Suprapubic skin (tissue), 4 donors: ENCODE measurements at places on chromosomes 3 and 15. TPM values are rescaled to one million over a fixed set of nuclear protein-coding genes. Genes with fewer than 3 reads are reported as not detected.
A peak's percentile ranks its signal among the peaks of the same experiment; 100 is the strongest.

DNA sequence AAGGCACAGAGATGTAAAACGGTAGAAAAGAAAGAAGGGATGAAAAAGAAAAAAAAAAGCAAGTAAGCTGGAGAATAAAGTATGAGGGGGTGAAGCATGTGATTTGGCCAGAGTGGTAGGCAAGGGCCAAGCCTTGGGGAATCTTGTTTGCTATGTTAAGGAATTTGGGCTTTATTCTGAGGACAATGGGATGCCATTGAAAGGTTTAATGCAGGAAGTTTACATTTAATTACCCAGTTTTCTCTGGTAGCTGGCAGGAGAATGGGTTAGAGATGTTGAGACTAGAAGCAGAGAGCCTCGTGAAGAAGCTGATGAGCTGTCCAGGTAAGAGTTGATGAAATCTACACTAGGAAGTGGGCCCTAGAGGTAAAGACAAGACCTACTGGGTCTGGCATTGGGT is 455.9 kb downstream of the PDCD6IP start:
- no peaks in the 10 kb centered on the region for H3K36me3 ChIP-seq
- DNase-seq: no peak
- H3K4me1 ChIP-seq: no peaks in the 10 kb centered on the region

DNA sequence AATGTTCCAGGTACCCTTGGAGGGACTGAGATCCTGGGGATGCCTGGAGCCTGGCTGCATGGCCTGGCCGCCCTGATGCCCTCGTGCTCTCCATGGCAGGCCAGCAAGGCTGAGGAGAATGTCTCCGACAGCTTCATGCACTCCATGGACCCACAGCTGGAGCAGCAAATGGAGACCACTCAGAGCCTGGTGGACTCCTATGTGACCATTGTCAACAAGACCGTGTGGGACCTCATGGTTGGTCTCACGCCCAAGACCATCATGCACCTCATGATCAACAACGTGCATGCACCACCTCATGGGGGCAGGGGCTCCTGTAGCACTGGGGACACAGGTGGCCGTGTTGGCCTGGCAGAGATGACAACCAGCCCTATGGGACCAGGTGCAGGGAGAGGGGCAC is 19.7 kb downstream of the GOLGA6A start:
- no peaks in the 10 kb centered on the region for H3K27me3 ChIP-seq
- no peak overlapping the region for H3K4me3 ChIP-seq
- peak; percentile 68 for DNase-seq

- H3K4me3 ChIP-seq: no peak overlapping the region
- no peaks in the 10 kb centered on the region for H3K36me3 ChIP-seq
- H3K27ac ChIP-seq: no peak overlapping the region
- peaks cover 86% of the 10 kb centered on the region for H3K27me3 ChIP-seq
Observed at GRCh38 chr3:147361454-147362420, 44.6 kb downstream of the ZIC4 start.

GRCh38 chr3:42809202-42809601 is at the start of gene ACKR2:
TSS of gene ACKR2 (plus strand) at chr3:42809445. CDS start at chr3:42864503, 55,058 bp downstream.
- H3K4me3 ChIP-seq: no peak within 1 kb of the TSS
- H3K27me3 ChIP-seq: no peaks in the 10 kb centered on the region
- no peak within 1 kb of the TSS for H3K27ac ChIP-seq
- H3K36me3 ChIP-seq: no peaks in the 10 kb centered on the region
- H3K4me1 ChIP-seq: peaks cover 18% of the 10 kb centered on the region
- DNase-seq: no peak

GRCh38 chr15:34358367-34358766 is 8.6 kb downstream of the LPCAT4 start:
- no peak overlapping the region for H3K4me3 ChIP-seq
- no peak overlapping the region for H3K27ac ChIP-seq
- no peaks in the 10 kb centered on the region for H3K27me3 ChIP-seq

DNA sequence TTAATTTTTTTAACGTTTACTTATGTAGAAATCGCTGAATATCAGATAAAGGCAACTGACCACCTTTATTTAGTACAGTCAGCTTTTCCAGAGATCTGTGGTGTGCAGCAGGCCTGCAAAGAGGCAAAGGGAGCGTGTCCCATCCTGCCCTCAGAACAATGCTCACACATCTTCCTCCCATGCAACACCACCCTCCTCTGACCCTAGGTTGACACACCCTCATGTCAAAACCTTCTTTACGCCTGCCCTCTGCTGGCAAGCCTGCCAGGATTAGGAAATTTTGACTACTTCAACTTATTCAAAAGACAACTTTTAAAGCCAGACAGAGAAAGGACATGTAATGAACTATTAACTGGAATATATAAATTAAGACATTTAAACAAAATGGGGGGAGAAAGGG is 513.7 kb downstream of the FOXP1 start:
- DNase-seq: peak; percentile 81
- H3K27ac ChIP-seq: no peak overlapping the region
- H3K4me1 ChIP-seq: peaks cover 46% of the 10 kb centered on the region
- no peak overlapping the region for H3K4me3 ChIP-seq
- H3K27me3 ChIP-seq: no peaks in the 10 kb centered on the region

- no peak overlapping the region for H3K4me3 ChIP-seq
- H3K36me3 ChIP-seq: no peaks in the 10 kb centered on the region
- H3K27ac ChIP-seq: no peak overlapping the region
- DNase-seq: no peak
- H3K27me3 ChIP-seq: no peaks in the 10 kb centered on the region
Observed at GRCh38 chr3:52099001-52099401, 42.6 kb upstream of the DUSP7 start.

GRCh38 chr15:93033434-93034045 is 55.5 kb downstream of the RGMA start:
- peaks cover 42% of the 10 kb centered on the region for H3K4me1 ChIP-seq
- no peaks in the 10 kb centered on the region for H3K27me3 ChIP-seq
- no peaks in the 10 kb centered on the region for H3K36me3 ChIP-seq
- no peak overlapping the region for H3K4me3 ChIP-seq
- DNase-seq: peak; percentile 67
- H3K27ac ChIP-seq: no peak overlapping the region

- no peaks in the 10 kb centered on the region for H3K27me3 ChIP-seq
- H3K4me3 ChIP-seq: no peak overlapping the region
- DNase-seq: no peak
- H3K27ac ChIP-seq: no peak overlapping the region
- H3K36me3 ChIP-seq: peaks cover 40% of the 10 kb centered on the region
Observed at GRCh38 chr3:172305552-172305951, 142.7 kb downstream of the GHSR start.

DNA sequence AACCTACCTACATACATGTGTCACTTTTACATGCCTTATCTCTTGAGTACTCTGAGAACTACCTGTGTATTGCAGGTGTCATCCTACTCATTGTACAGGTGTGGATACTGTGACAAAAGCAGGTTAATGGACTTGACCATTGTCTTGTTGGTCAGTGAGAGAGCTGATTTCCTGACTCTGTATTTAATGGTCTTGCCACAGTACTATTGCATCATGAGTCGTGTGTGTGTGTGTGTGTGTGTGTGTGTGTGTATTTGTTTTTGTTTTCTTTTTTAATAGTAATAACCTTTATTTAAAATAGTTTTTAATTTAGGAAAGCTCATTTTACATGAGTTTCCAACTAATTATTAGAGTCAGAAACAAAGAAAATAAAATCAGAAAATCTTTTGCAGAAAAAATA is 7.7 kb downstream of the SELENOT start:
- DNase-seq: no peak
- H3K4me3 ChIP-seq: no peak overlapping the region
- H3K27me3 ChIP-seq: no peaks in the 10 kb centered on the region

DNA sequence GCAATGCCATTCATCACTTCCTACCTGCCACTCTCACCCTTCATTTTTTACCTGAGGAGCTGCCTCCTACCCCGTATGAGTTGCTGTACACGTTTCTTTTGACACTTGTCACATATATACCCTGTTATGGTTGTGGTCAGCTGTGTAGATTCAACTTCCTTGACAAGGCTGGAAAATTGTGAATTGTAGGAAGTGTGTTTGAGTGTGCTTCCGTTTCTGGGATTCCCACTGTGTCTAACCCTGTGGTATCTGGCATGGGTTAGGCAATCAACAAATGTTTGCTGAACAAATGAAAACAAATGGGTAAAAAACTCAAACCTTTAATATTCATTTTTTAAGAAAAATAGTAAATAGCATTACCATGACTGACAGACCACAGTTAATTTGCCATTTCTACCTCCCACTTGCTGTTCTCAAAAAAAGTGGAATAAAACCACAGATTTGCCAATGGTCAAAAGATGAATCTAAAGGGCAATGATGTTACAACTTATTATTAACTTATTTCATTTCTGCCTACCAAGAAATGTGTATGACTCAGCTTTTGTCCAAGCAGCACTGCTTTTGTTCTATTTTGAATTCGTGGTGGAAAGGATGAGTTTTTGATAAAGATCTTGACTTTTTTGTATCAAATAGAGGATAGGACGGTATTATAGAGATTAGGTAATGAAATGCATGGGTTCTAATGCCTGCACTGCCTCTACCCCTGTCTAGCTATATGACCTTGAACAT is 404.6 kb downstream of the LPP start:
- H3K27me3 ChIP-seq: no peaks in the 10 kb centered on the region
- no peak overlapping the region for H3K4me3 ChIP-seq
- H3K4me1 ChIP-seq: peaks cover 16% of the 10 kb centered on the region
- no peaks in the 10 kb centered on the region for H3K36me3 ChIP-seq
- no peak for DNase-seq

DNA sequence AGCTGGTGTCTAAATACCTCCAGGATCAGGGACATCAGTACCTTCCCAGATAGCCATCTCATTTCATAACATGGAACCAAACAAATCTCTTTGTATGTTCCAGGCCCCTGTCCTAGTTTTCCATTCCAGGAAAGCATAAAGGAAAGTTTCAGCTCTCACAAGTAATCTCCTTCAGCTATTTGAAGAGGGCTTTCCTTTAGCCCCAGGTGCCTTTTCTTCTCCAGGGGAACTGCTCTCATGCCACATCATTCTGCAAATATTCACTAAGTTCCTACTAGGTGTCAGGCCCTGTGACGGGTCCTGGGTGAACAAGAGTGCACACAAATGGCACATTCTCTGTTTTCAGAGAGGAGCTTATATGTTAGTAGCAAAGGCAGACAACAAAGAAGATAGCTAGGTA is 136.1 kb downstream of the ADAMTS9 start:
- DNase-seq: no peak
- H3K4me1 ChIP-seq: no peaks in the 10 kb centered on the region
- H3K36me3 ChIP-seq: no peaks in the 10 kb centered on the region
- no peak overlapping the region for H3K27ac ChIP-seq

DNA sequence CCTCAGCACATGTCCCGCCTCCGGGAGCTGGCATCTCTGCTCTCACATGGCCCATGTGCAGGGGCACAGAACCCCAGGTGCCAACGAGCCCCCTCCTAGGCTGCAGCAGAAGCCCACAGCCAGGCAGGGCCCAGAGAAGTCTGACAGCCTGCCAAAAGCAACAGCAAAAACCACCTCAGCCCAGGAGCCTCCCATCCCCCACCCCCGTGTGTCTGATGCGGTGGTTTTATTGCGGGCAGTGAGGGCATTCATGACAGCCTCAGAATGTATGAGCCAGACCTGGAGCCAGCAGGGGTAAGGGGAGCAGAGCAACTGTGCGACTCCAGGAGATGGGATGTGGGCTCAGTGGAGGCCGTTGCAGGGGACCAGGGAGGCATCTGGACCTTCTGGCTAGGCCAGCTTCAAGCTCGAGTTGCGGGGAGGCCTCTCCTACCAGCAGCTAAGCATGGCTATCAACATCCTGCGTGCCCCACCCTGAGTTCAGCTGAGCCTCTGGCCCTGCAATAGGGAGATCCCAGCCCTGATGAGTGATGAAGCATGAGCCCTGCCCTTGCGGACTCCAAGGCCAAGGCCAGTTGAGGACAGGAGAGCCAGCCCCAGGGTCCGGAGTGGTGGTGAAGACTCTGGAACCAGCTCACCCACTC is 52.5 kb downstream of the CYP11A1 start:
- H3K27ac ChIP-seq: no peak overlapping the region
- no peak for DNase-seq
- H3K4me1 ChIP-seq: peaks cover 38% of the 10 kb centered on the region

The RYR3 gene
- total RNA-seq: 2.0 TPM

The RBPMS2 gene
- 0.68 TPM for total RNA-seq

The RARRES1 gene
- 23.4 TPM for total RNA-seq

The RBM15B gene
- total RNA-seq: 42.1 TPM

The NCBP2 gene
- 27.3 TPM for total RNA-seq

The CCK gene
- 1.3 TPM for total RNA-seq

The SCN11A gene
- 0.10 TPM for total RNA-seq
